ENCODE measurements at places on chromosomes 2 and 18.

DNA sequence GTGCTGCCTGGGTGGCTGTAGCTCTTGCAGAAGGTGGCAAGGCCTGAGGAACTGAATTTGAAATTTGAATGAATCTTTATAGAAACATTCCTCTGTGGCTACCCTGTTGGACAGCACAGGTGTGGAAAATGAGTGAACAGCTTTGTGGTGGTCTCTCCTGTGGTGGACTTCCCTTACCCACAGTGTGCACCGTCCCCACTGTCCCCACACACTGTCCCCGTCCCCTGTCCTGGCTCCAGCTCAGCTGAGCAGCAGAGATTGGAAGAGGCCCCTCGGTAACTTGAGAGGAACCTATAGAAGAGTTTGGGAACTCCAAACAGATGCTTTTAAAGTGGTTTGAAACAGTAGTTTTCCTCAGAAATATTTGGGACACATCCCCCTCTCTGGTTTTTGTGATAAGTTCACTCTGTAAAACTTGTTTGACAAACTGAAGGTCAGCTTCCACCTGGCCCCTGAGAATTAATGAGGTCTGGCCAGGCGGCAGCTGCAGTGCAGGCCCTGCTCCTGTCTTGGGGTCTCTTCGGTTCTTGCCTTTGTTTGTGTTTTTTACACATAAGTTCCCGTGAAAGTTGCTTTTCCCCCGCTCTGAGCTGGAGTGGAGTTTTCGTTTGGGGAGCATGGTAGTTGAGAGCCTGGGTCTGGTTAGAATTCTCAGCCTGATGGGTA is 63.2 kb downstream of the ASAP2 start:
- no peak for DNase-seq

DNA sequence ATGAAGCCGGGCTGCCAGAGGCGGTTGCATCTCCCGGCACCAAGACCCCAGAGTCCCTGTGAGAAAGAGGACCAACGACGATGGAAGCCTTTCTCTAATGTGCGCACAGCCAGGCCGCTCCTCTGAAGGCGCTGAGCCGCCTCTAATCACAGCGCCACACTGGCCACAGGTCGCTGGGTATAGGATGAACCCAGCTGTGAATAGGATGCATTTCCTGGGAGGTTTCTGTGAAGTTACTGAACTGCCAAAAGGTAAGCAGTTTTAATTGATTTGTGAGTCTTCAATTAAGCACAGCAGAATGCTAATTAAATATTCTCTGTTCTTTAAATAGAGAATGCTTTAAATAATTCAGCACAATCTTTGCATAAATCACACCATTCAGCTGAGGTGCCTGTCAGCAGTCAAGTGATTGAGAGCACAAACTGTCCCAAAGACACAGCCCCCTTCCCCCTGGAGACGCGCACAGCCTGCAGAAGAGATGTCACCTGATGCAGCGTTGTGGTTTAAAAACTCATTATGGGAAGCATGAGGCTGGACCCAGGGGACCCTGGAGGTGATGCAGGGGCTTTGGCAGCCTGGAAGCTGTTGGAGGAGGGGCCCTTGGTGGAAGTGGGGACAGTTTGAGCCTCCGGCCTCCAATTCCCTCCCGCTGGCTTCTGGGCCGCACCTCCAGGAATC is 98.1 kb downstream of the RTP5 start:
- no peak for DNase-seq

DNA sequence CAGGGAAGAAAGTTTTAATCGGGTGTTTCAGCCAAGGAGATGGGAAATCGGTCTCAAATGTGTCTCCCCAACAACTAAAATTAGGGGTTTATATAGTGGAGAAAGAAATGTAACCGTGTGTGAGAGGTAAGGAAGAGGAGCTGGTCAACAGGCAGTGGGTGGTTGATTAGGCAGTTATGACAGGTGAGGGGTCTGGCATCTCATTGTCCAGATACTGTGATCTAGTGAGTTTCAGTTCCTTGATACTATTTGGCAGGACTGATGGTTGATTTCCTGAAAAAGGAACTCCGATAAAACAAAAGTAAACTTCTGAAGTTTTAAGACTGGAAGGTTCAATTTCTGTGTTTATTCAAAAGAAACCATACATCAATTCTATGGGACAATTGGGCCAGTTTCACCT is 197.9 kb downstream of the LPIN1 start:
- DNase-seq = no peak

DNA sequence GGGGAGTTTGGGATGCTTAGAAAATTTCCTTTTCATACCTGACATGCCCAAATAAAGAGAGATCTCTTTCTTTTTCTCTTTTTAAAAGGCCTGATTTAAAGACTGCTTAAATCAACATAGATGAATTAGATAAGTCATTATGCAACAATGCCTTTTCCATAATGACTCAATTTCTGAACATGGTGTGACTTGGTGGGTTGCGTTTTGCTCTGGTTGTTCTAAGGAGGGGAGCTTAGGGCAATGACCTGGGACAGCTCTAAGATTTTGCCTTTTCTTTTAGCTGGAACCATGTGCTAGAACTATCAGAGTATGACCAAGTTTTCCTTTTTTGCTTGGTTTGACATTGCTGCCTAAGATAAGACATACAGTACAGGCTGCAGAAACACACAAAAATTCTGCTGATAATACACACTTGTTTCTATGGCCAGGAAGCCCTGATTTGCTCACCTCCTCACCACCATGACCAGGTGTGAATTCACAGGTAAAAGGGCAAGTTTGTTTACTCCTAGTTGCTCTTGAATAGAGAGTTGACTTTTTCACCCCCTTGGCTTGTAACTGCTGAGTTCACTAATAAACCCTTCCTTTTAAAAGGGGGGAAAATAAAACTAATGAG is 58.1 kb upstream of the IL1RL1 start:
- no peak for DNase-seq

DNA sequence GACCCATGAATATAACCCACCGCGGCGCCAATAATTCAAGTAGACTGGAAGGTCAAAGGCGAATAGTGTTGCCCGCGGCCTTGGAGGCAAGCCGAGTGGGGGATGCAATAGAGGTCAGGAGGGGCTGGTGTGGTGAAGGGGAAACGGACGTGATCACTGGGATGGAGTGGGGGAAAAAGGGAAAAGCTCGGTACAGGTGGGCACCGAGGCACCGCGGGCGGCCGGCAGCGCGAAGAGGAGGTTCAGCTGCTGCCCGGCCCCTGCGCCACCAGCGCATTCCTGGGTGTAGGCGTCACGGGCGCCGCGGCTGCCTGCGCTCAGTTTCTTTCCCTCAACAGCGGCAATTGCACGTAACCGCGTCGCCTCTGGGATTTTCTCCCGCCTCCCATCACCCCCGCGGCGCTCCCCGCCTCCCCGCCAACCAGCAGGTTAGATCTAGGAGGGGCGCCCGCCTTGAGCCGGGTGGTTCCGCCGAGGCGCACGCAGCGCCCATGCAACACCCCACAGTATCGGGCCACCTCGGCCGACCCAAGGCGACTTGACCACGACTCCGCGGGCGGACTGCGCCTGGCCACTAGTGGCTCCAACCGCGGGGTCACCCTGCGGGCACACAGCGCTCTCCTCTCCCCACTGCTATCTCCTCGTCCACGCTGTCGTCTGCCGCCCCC is 1.5 kb downstream of the RND3 start:
- peak; percentile 71 for DNase-seq

GRCh38 chr2:11330457-11331142 is 13.8 kb downstream of the ROCK2 start:
- DNase-seq = no peak

- DNase-seq = peak; percentile 83
Observed at GRCh38 chr2:71157124-71157793, 26.8 kb downstream of the MPHOSPH10 start.

DNA sequence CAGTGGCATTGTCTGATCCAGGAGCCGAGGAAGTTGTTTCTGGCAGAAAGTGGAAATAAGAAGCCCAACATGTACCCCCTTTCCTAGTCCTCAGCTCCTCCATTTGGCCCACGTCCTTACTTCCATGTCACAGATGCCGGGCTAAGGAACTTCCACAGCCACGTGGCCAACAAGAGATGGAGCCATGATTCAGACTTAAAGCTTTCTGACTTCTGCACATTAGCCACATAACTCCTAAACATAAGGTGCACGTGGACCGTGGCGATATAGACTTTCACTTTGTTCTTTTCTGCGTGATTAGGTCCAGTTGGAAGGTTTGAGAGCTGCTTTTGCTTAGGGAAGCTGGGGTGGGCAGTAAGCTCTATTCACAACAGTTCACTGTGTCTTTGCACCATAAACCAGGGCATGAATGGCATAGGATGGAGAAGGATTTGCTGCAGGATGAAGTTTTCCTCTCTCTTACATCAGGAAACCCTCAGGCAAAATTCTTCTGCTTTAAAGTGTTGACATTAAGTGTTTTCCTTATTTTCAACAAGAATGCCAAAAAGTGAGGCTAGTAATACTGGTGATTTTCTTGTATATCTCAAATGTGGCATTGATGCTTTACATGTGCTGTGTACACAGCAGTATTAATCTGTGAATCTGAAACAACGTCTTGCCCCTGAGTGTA is 61.2 kb upstream of the RBM44 start:
- no peak for DNase-seq

GRCh38 chr2:18611184-18611583 is 21.8 kb upstream of the NT5C1B start:
- DNase-seq = no peak

- DNase-seq = no peak
Observed at GRCh38 chr2:239792405-239793084, 232.6 kb downstream of the NDUFA10 start.

GRCh38 chr2:219289537-219290361 is 10.6 kb downstream of the DNAJB2 start:
- DNase-seq = no peak

GRCh38 chr18:59610546-59611140 is 86.6 kb downstream of the CCBE1 start:
- DNase-seq = no peak

Data from SK-N-SH (cell line).